B cell (primary cell): ENCODE measurements at places on chromosomes 4 and X. TPM values are rescaled to one million over a fixed set of nuclear protein-coding genes. Genes with fewer than 3 reads are reported as not detected.
A peak's percentile ranks its signal among the peaks of the same experiment; 100 is the strongest.

GRCh38 chrX:13374364-13374763 is 54.5 kb upstream of the ATXN3L start:
- no peak for DNase-seq

GRCh38 chr4:84913176-84913575 is 53.3 kb downstream of the WDFY3 start:
- DNase-seq: no peak

CCDC149 gene
- total RNA-seq: not detected in 2 replicates

ASIC5 gene
- not detected in 2 replicates for total RNA-seq

GRCh38 chr4:80073473-80074008 is 512 bp upstream of the ANTXR2 start:
- no peak for DNase-seq

DNA sequence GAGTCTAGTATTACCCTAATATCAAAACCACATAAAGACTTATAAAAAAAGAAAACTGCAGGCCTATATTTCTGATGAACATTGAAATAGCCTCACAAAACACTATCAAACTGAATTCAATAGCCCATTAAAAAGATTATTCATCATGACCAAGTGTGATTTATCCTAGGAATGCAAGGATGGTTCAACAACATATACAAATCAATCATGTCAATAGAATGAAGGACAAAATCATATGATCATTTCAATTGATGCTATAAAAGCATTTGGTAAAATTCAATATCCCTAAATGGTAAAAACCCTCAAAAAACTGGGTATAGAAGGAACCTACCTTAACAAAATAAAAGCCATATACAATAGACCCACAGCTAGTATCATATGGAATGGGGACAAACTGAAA is 797.9 kb upstream of the INTU start:
- DNase-seq: no peak

DNA sequence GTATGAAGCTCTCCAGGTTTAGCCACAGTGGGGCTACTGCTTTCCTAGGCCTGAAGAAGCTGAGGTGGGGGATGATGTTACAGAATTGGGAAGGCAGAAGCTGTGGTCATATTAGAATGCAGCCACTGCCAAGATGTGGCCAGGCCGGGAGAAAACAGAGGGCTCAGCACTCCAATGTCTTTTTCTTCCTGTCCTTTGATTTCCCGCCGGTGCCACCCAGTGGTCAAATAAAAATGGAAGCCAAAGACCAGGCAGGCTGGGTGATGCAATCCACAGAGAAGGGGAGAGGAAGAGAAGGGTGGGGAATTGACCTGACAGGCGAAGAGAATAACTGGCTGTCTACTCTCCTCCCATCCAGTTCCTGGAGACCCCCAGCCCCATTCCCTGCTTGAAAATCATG is 94.9 kb upstream of the SHISA3 start:
- DNase-seq: no peak

GRCh38 chr4:152399246-152399645 is 136.6 kb downstream of the FBXW7 start:
- peak; percentile 47 for DNase-seq

AVPR2 gene
- 0.53 TPM in 1 of 2 replicates, not detected in the other for total RNA-seq

POLN gene
- total RNA-seq: 1.5 and 4.2 TPM in 2 replicates

GRCh38 chr4:105210916-105211315 is 64.2 kb downstream of the TET2 start:
- no peak for DNase-seq

PNMA3 gene
- 3.3 and 4.2 TPM in 2 replicates for total RNA-seq

- no peak for DNase-seq
These were observed 165.3 kb downstream of the GPM6A start for GRCh38 chr4:175646802-175647201.

DNA sequence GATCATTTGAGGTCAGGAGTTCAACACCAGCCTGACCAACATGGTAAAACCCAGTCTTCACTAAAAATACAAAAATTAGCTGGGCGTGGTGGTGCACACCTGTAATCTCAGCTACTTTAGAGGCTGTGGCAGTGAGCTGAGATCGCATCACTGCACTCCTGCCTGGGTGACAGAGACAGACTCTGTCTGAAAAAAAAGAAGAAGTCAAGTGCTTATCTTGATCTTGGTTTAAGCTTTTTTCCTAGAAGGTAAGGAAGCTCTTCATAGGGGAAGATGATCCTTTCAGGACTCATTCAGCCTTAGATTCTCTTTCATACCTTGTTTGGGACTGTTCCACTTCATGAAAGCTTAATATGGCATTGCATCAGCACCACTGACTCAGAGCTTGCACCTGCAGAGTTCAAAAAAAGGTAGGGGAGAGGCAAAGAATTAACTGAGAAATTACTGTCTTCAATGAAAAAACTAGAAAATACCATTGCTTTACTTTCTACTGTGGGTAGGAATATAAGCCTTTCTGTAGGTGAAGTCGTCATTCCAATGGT is 70.8 kb upstream of the EPGN start:
- DNase-seq: no peak

- no peak for DNase-seq
These were observed 18.4 kb upstream of the TBC1D1 start for GRCh38 chr4:37872310-37872988.

RNF150 gene
- total RNA-seq: not detected in 2 replicates

DNA sequence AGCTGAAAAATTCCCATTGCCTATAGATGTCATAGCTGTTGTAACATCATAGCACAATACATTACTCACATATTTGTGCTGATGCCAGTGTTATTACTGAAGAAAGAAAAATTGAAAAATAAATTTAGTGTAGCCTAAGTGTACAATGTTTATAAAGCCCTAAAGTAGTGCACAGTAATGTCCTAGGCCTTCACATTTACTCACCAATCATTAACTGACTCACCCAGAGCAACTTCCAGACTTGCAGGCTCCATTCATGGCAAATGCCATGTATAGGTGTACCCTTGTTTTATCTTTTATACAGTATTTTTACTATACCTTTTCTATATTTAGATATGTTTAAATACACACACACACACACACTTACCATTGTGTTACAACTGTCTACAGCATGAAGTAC is 265.4 kb upstream of the MAGEB18 start:
- DNase-seq: no peak

DNA sequence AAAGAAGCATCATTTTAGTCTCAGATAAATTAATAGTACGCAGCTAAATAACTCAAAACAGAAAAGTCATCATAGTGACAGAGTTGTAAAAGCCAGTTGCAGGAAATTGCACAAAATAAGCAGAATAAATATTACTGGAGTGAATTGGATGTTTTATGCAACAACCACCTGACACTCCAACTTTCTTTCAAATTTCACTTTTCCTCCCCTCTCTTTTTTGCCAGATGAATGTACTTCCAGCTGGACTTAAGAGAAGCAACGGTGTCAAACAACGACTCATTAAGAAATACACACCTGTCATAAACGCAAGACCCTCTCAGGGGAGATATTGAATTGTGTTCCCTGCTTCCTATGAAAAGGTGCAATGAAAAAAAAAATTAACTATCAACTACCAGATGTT is 120.2 kb upstream of the HCCS start:
- DNase-seq: no peak

DNA sequence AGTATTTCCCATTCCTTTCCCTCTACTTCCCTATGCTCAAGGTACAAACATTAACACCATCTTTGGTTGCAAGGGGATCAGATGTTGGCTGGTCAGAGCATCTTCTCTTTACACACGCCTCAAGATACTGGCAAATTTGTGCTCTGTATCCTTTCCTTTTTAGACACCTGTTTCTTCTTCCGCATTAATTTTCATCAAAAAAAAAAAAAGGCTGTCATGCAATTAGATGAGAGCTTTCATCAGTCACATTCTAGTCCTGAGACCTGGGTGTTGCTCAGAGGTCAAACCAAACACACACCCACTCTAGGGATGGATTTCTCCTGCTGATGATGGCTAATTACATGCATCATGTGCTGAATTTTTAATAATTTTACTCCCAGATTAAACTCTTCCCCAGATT is 2.0 kb downstream of the RELL1 start:
- DNase-seq: no peak

GRCh38 chr4:108811486-108811885 is 48.6 kb upstream of the ETNPPL start:
- DNase-seq: no peak

DNA sequence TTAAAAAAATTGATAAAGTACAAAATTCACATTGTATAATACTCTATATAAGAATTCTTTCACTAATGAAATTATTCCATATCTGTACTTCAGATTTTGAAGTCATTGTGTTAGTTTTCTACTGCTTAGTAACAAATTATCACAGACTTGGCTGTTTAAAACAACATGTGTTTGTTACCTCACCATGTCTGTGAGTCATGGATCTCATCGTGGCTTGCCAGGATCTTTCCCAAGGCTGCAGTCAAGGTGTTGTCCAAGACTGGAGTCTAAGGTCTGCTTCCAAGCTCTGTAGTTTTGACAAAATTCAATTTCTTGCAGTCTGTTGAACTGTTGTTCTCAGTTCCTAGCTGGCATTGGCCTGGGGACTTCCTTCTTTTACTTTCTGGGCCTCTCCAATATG is 1286.9 kb downstream of the ADGRL3 start:
- DNase-seq: no peak

DNA sequence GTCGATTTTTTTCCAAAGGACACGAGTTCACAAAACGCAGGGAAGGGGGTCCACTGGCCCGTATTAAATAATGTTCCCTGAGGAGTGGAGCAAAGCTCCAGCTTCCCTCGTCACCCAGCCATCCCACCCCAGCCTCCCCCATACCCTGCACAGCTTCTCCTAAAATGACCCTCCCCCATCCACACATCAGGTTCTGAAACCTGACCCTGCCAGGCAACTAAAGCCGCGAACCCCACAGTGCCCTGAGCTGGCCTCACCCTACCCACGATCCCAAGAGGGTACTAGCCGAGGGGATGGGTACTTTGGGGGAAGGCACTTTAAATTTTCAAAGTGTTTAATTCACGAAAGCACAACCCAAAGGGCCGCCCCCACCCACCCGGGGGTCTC is 634 bp downstream of the APOO start:
- no peak for DNase-seq

DNA sequence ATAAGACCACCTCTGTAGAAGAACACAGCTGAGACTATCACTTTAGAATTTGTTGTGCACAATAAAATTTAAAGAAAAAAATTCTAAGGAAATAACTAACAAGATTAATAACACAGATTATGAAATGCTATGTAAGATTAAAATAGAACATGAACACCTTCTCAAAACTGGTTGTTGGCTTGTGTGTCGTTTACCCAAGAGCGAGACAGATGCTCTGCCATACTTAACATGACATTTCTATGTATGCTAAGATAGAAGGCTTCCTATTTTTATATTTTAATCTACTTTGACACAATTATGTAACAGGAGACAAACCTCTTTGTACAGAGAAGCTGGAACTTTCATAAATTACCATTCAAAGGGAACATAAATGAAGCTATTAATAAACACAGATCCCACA is 30.1 kb downstream of the USP46 start:
- DNase-seq: no peak

RTL3 gene
- not detected in 2 replicates for total RNA-seq

- no peak for DNase-seq
These were observed 144.8 kb downstream of the SPATA18 start for GRCh38 chr4:52195869-52196268.

DNA sequence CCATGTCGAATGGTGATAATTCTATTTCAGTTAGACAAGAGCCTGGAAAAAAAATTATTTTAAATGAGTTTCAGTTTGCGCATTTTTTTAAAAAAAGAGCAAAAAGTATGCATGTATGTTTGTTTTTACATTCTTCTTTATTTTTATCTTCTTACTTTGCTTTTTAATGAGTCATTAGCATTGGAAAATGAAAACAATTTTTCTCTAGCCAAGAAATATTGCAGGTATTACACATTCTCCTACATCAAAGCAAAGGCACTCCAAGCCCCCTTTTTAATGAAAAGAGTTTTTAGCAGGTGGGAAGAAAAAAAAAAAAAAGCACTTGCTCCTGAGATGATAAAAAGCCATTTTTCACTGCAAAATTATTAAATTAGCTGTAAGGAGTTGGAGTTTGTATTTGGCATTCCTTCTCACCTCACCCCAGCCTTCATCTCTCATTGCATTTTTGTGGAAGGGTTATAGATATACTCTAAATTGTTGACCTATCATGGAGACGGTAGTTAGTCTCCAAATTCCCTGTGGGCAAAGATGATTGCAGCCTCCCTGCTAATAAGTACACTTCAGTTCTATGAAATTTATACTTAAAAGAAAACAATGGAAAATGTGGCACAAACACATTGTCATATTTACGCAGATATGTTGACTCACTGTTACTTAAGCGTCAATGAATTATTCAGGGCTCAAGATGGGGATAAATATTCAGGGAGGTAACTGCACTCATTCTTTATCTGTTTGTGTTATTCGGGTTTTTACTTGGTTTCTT is 43.8 kb downstream of the PALLD start:
- DNase-seq: no peak

HTRA3 gene
- not detected in 2 replicates for total RNA-seq

- no peak for DNase-seq
These were observed 27.1 kb downstream of the STAG2 start for GRCh38 chrX:123988423-123989111.

RPS6KA6 gene
- total RNA-seq: 0.59 and 0.61 TPM in 2 replicates

DNA sequence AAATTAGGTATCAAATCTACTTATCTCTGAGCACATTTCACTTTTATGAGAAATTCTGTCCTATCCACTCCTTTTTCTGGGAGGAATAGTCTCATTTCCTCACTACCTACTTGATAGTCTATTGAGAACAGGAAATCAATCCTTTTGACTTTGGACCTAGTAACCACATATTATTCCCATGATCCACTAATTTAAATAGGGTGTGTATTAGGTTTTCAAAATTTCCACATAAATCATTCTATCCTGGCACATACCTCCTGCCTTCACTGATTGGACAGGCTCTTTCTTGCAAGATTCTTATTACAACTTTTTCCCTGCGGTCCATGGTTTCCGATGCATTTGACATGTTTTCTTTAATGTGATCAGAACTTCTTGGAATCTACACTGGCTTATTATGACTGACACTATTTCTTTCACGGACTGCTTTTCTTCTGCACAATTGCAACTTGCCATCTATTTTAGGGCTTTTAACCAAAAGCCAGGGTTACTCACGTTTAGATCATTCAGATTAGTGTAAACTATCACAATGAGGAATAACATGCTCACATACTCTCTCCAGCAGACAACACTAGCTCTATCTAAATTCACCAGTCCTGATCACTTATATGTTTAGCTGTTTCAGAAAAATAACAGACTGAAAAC is 419.9 kb upstream of the SLIT2 start:
- no peak for DNase-seq

MAGEB17 gene
- total RNA-seq: not detected in 2 replicates

DNA sequence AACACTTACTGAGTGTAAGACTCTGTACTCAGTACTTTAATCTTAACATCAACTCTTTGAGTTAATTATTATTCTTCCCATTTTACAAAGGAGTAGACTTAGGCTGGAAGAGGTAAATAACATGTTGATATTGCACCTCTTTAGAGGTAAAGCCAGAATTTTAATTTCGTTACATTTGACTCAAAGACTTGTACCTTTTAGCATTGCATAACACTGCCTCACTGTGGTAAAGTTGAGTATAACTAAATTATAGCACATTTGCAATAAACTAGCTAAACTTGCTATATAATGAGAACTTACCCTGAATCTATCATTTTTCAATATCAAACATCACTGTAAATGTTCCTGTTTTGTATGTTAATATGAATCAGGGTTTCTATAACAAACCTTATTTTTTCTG is 218.5 kb downstream of the PRR32 start:
- no peak for DNase-seq
